Renal cortical epithelial cell (primary cell): ENCODE measurements at places on chromosomes 3 and 15.

- DNase-seq = no peak
These were observed 34.2 kb downstream of the HMCES start for GRCh38 chr3:129312671-129313414.

GRCh38 chr3:134052370-134052769, 22.6 kb upstream of the SLCO2A1 start:
- DNase-seq = no peak

GRCh38 chr3:154729741-154730140, 299.8 kb upstream of the GPR149 start:
- no peak for DNase-seq

DNA sequence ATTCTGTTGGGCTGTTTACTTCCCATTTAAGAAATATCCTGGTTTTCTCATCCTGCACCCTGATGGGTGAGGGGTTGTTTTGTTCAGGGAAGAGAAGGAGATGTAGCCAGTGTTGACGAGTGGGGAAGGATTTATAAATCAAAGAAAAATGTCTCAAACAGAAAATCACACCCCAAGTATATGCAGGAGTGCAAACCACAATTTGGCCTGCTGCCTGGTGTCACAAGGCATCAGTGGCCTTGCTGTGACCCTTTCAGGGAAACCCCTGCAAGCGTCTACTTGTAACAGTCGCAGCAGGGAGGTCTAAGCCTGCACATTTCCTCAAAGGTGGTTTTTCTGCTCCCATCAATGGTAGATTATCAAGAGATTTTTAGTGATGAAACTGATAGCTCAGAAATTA, 132.6 kb upstream of the LRRN1 start:
- peak; percentile 35 for DNase-seq

DNA sequence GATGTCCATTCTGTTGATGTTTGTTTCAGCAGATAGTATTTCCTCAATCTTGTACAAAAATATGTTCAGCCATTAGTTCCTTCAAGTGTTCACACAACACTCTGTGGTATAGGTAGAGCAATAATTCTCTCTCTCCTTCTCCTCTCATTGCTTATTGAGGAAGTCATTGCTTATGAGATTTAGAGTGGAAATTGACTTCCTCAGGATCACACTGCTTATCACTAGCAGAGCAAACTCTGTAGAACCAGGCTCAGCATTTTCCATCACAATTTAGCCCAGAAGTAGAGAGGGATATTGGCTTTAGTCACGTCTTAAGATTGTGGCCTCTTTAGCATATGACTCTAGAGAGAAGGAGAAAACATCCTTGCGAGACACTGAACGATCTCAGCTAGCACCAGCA, 31.2 kb downstream of the RAB11A start:
- no peak for DNase-seq
